ENCODE measurements at places on chromosomes 7 and 10.

DNA sequence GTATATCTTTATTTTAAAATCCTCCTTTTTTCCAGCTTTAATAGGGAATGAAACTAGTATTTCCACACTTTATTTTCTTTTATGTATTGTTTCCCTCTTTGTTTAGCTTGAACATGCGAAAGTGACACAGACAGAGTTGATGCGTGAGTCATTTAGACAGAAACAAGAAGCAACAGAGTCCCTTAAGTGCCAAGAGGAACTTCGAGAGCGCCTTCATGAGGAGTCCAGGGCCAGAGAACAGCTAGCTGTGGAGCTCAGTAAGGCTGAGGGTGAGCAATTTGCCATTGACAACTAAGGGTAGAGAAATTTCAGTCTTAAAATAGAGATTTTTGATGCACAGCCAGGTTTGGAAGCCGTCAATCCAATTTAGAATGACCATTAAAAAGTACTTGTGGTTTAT, 73.1 kb downstream of the CYP51A1 start:
- DNase-seq: no peak

DNA sequence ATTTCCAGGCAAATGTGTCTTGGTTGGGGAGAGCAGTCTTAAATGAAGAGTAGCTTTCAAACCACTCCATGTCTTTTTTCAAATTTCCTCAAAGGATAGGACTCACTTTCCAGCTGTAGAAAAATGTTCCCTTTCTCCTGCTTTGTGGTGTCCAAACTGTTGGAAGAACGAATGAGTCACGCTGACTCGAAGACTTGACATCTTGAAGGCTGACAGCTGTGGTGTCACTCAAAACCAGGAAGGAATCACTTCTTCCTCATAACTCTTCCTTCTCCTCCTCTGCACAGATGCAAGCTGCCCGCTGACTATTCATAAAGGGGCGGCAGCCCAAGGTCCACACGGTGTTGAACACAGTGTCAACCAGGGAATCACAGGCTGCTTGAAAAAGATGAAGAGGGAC, 19.2 kb downstream of the PLA2G12B start:
- DNase-seq: no peak

DNA sequence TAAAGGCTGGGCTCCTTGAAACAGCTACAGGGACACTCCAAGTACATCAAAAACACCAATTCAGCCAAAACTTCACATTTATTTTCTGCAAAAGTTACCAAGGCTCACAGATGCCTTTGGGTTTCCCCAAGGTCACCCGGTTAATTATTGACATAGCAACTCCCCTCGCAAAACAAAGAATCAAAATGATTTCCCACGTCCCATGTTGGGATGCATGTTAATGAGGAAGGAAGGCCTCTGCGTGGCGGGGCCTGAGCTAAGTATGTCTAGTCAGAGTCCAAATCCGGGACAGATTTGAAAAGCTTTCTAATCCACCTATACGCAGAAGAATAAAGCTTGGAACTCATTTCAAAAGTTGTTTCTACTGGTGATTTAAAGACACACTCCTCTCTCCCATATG, 535 bp upstream of the TMEM72 start:
- no peak for DNase-seq

- no peak for DNase-seq
These were observed 45.6 kb downstream of the ALOX5 start for GRCh38 chr10:45419676-45420025.

DNA sequence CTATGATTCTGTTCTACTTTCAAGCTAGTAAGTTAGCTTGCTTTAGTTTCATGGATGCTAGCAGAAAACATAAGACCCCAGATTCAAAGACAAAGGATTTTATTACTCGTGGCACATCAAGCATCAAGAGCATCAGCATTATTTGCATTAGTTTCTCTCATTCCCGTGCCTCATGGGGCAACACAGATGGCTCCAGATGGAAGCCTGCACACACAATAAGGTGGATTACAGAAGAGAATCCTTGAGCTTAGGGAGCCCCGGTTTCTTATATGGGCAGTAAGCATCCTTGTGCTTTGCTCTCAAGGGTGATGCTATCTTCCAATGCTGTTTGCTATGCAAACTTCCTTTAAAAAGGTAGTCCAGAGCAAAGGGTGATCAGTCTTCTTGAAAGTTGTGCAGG, 10.7 kb upstream of the CAPZA2 start:
- DNase-seq: no peak

GRCh38 chr7:94590526-94591162, 65.3 kb downstream of the SGCE start:
- DNase-seq: no peak

GRCh38 chr7:108055611-108056021, 52.7 kb upstream of the LAMB1 start:
- no peak for DNase-seq
